ENCODE measurements at places on chromosomes 3 and 15. TPM values are rescaled to one million over a fixed set of nuclear protein-coding genes. Genes with fewer than 3 reads are reported as not detected.

- H3K27ac ChIP-seq = no peak overlapping the region
- no peaks in the 10 kb centered on the region for H3K4me1 ChIP-seq
- H3K36me3 ChIP-seq = no peaks in the 10 kb centered on the region
- no peak for DNase-seq
- H3K27me3 ChIP-seq = no peaks in the 10 kb centered on the region
Observed at GRCh38 chr3:54574906-54575617, 352.8 kb downstream of the LRTM1 start.

The RHCG gene
- 0.66 TPM for total RNA-seq

The DENND4A gene
- 25.3 TPM for total RNA-seq

GRCh38 chr3:24981924-24982323 is 446.1 kb upstream of the RARB start:
- no peaks in the 10 kb centered on the region for H3K4me1 ChIP-seq
- H3K27me3 ChIP-seq = no peaks in the 10 kb centered on the region
- H3K27ac ChIP-seq = no peak overlapping the region
- DNase-seq = no peak
- no peak overlapping the region for H3K4me3 ChIP-seq
- no peaks in the 10 kb centered on the region for H3K36me3 ChIP-seq

GRCh38 chr15:57444877-57445513 is 68.7 kb downstream of the CGNL1 start:
- H3K36me3 ChIP-seq = no peaks in the 10 kb centered on the region
- no peaks in the 10 kb centered on the region for H3K4me1 ChIP-seq
- peak overlapping the region; percentile 38 for H3K27ac ChIP-seq
- DNase-seq = no peak
- no peaks in the 10 kb centered on the region for H3K27me3 ChIP-seq

GRCh38 chr15:38088971-38089370 is 154.5 kb downstream of the TMCO5A start:
- no peaks in the 10 kb centered on the region for H3K36me3 ChIP-seq
- H3K4me3 ChIP-seq = no peak overlapping the region
- H3K4me1 ChIP-seq = no peaks in the 10 kb centered on the region
- no peaks in the 10 kb centered on the region for H3K27me3 ChIP-seq
- H3K27ac ChIP-seq = no peak overlapping the region

- H3K4me3 ChIP-seq = no peak overlapping the region
- no peaks in the 10 kb centered on the region for H3K27me3 ChIP-seq
- no peaks in the 10 kb centered on the region for H3K4me1 ChIP-seq
- DNase-seq = peak; percentile 79
- no peak overlapping the region for H3K27ac ChIP-seq
Observed at GRCh38 chr3:49839193-49839809, 17.1 kb downstream of the TRAIP start.

GRCh38 chr3:146071632-146072031 is 89.4 kb downstream of the PLOD2 start:
- H3K27ac ChIP-seq = no peak overlapping the region
- no peaks in the 10 kb centered on the region for H3K27me3 ChIP-seq
- no peak for DNase-seq
- H3K4me1 ChIP-seq = no peaks in the 10 kb centered on the region

The SERINC4 gene
- not detected for total RNA-seq

The MYL3 gene
- total RNA-seq = 6.2 TPM

- no peaks in the 10 kb centered on the region for H3K36me3 ChIP-seq
- H3K4me3 ChIP-seq = no peak overlapping the region
- H3K27ac ChIP-seq = no peak overlapping the region
- DNase-seq = no peak
- H3K4me1 ChIP-seq = no peaks in the 10 kb centered on the region
- H3K27me3 ChIP-seq = no peaks in the 10 kb centered on the region
Observed at GRCh38 chr3:149476225-149476624, 1.7 kb downstream of the TM4SF4 start.

The KLHL18 gene
- 14.1 TPM for total RNA-seq

GRCh38 chr3:167691366-167691765 is 37.6 kb upstream of the WDR49 start:
- peaks cover 6% of the 10 kb centered on the region for H3K36me3 ChIP-seq
- no peak overlapping the region for H3K4me3 ChIP-seq
- no peaks in the 10 kb centered on the region for H3K4me1 ChIP-seq
- H3K27me3 ChIP-seq = no peaks in the 10 kb centered on the region

The CRABP1 gene
- 14.5 TPM for total RNA-seq

The ACTRT3 gene
- 4.6 TPM for total RNA-seq

- H3K27me3 ChIP-seq = no peaks in the 10 kb centered on the region
- no peaks in the 10 kb centered on the region for H3K36me3 ChIP-seq
- no peak overlapping the region for H3K4me3 ChIP-seq
- H3K27ac ChIP-seq = no peak overlapping the region
- no peak for DNase-seq
Observed at GRCh38 chr3:121443456-121443855, 102.3 kb downstream of the POLQ start.

The CCR8 gene
- not detected for total RNA-seq

- no peaks in the 10 kb centered on the region for H3K36me3 ChIP-seq
- peak overlapping the region; percentile 99 for H3K27ac ChIP-seq
- peak; percentile 49 for DNase-seq
- H3K27me3 ChIP-seq = no peaks in the 10 kb centered on the region
- H3K4me1 ChIP-seq = peaks cover 20% of the 10 kb centered on the region
- no peak overlapping the region for H3K4me3 ChIP-seq
Observed at GRCh38 chr15:60392601-60392985, 5.2 kb downstream of the ANXA2 start.

The PEX5L gene
- 3.3 TPM for total RNA-seq

GRCh38 chr15:51932161-51932560 is 39.4 kb downstream of the LEO1 start:
- H3K4me1 ChIP-seq = no peaks in the 10 kb centered on the region
- no peaks in the 10 kb centered on the region for H3K36me3 ChIP-seq
- H3K4me3 ChIP-seq = no peak overlapping the region
- no peak overlapping the region for H3K27ac ChIP-seq
- H3K27me3 ChIP-seq = no peaks in the 10 kb centered on the region

- H3K4me3 ChIP-seq = no peak overlapping the region
- no peak for DNase-seq
- H3K36me3 ChIP-seq = no peaks in the 10 kb centered on the region
- H3K27me3 ChIP-seq = no peaks in the 10 kb centered on the region
- no peaks in the 10 kb centered on the region for H3K4me1 ChIP-seq
Observed at GRCh38 chr3:52291508-52292181, 4.0 kb downstream of the GLYCTK start.

DNA sequence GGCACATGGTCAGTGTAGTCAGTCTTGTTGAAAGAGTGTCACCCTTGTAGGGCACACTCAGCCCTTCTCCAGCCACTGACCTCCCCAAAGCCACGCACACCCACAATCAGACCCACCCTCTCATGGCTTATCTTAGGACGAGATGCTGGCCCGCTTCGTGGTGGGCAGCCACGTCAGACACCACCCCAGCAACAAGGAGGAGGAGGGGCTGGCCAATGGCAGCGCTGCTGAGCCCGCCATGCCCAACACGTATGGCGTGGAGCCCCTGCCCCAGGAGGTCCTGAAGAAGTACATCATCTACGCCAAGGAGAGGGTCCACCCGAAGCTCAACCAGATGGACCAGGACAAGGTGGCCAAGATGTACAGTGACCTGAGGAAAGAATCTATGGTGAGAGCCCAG is 10.1 kb upstream of the PODXL2 start:
- no peaks in the 10 kb centered on the region for H3K36me3 ChIP-seq
- H3K27me3 ChIP-seq = no peaks in the 10 kb centered on the region
- H3K27ac ChIP-seq = no peak overlapping the region
- DNase-seq = no peak
- no peaks in the 10 kb centered on the region for H3K4me1 ChIP-seq

DNA sequence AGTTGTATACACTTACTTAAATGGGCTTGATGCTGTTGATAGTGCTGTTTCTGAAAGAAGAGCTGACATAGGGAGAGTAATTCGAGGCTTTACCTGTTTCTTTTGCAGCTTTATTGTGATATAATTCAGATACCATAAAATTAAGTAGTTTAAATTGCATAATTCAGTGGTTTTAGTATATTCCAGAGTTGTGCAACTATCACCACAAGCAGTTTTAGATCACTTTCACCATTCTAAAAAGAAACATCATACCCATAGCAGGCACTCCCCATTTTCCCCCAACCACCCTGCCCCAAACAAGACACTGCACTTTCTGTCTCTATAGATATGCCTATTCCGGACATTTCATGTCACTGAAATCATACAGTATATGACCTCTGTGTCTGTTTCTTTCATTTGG is 98.5 kb downstream of the MTHFS start:
- H3K27me3 ChIP-seq = no peaks in the 10 kb centered on the region
- H3K4me1 ChIP-seq = no peaks in the 10 kb centered on the region
- no peaks in the 10 kb centered on the region for H3K36me3 ChIP-seq
- no peak overlapping the region for H3K4me3 ChIP-seq
- no peak overlapping the region for H3K27ac ChIP-seq

GRCh38 chr15:82677720-82678323 is 30.7 kb upstream of the CPEB1 start:
- H3K4me3 ChIP-seq = no peak overlapping the region
- no peaks in the 10 kb centered on the region for H3K27me3 ChIP-seq
- H3K4me1 ChIP-seq = no peaks in the 10 kb centered on the region
- DNase-seq = no peak
- H3K36me3 ChIP-seq = no peaks in the 10 kb centered on the region

The CLEC3B gene
- total RNA-seq = 55.7 TPM

The GRAMD2A gene
- total RNA-seq = 18.7 TPM

GRCh38 chr3:161274691-161275298 is 53.7 kb downstream of the NMD3 start:
- DNase-seq = no peak
- no peaks in the 10 kb centered on the region for H3K27me3 ChIP-seq
- H3K36me3 ChIP-seq = no peaks in the 10 kb centered on the region
- no peaks in the 10 kb centered on the region for H3K4me1 ChIP-seq

DNA sequence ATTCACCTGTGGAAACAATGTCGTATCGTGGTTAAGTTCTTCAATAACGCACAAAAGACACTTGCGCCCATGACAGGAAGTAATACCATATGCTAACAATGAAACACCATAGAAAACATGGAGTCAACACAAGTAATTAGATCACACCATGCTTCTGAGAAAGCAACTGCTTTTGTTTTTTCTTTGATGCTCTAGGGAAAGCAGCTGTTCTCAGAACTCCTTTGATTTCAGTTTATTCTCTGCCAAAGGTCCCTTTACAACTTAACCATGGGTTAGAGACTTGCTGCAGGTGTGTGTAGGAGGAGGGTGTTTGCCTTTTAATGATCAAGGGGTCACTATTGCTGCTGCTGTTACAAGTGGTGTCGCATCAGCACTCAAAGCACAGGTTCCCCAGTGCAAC is 324.0 kb upstream of the SLCO3A1 start:
- H3K27me3 ChIP-seq = no peaks in the 10 kb centered on the region
- H3K4me1 ChIP-seq = no peaks in the 10 kb centered on the region
- no peak for DNase-seq
- no peaks in the 10 kb centered on the region for H3K36me3 ChIP-seq

DNA sequence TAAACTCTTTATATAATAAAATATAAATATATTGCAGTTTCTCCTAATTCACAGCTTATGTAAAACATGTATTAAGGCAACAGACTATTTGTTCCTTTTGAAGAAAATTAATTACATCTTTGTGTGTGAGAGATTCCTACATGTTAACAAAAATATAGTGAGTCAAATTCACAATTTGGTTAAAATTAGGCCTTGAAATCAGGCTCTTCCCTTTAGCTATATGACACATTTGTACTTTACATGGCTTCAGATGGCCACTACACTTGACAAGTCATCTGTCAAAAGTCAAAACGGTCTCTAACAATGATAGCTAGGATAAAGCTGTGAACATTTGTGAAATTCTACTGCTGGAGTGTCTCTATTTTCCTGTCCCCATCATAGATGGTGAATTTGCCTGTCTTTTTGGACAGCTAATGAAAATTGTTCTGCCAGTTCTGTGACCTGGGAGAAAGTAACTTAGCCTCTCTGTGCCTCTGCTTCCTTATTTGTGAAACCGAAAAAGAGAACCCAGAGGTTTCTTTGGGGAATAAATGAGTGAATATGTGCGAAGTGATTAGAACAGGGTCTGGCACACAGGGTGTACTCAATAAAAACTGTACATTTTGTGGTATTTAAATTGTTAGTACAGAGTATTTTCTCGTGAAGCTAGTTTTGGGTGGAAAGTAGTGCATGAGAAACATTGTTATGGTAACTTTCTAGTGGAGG is 23.6 kb downstream of the TM4SF4 start:
- no peak overlapping the region for H3K27ac ChIP-seq
- no peaks in the 10 kb centered on the region for H3K27me3 ChIP-seq
- H3K36me3 ChIP-seq = no peaks in the 10 kb centered on the region
- H3K4me1 ChIP-seq = no peaks in the 10 kb centered on the region
- DNase-seq = no peak
- no peak overlapping the region for H3K4me3 ChIP-seq

The SLC12A1 gene
- total RNA-seq = not detected

The WNT7A gene
- not detected for total RNA-seq

The KLF15 gene
- 36.3 TPM for total RNA-seq

The PIERCE2 gene
- 4.3 TPM for total RNA-seq

DNA sequence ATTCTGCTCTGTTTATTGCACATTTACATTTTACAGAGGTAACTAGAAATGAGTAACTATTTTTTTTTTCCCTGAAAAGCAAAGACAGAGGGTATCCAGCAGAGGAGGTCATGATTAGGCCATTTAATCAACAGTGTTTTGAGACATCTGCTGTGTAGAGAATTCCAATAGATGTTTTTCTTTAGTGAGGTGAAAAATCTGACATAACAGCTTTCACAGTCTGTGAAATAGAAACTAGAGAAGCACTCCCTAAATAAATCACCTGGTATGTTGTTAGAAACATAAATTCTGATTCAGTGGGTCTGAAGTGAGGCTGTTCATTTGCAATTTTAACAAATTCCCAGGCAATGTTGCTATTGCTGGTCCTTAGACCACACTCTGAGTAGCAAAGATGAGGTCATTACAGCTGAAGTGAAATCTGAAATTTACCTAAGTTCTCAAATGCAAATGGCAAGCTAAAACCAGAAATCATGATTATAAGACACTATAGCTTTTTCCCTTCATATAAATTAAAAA is 329.2 kb upstream of the LRRC3B start:
- H3K4me1 ChIP-seq = no peaks in the 10 kb centered on the region
- H3K27me3 ChIP-seq = no peaks in the 10 kb centered on the region
- DNase-seq = no peak
- no peak overlapping the region for H3K4me3 ChIP-seq
- no peak overlapping the region for H3K27ac ChIP-seq

- peak overlapping the region; percentile 49 for H3K27ac ChIP-seq
- DNase-seq = no peak
- no peaks in the 10 kb centered on the region for H3K4me1 ChIP-seq
- H3K4me3 ChIP-seq = no peak overlapping the region
Observed at GRCh38 chr15:73941871-73942635, 15.8 kb downstream of the LOXL1 start.

DNA sequence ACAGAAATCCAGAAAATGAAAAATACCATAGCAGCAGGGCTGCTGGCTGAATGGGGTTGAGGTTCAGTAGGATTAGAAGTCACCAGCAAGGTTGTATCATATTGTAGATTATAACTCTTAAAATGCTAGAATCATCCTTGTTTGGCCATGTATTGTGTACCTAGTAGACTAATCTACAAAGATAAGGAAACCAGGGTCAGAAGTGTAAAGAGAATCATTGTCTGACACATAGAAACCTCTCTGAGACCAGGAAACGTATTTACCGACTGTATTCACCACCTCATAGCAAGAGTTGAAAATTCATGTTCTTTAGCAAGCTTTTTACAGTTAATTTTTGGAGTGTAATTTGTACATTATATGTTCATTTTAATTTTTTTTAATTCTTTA is 168.8 kb downstream of the ECT2 start:
- H3K36me3 ChIP-seq = no peaks in the 10 kb centered on the region
- DNase-seq = no peak
- no peak overlapping the region for H3K27ac ChIP-seq

The GJD2 gene
- not detected for total RNA-seq

- H3K36me3 ChIP-seq = no peaks in the 10 kb centered on the region
- peak overlapping the region; percentile 75 for H3K27ac ChIP-seq
- no peak overlapping the region for H3K4me3 ChIP-seq
Observed at GRCh38 chr3:71050166-71050537, 533.4 kb downstream of the FOXP1 start.

The MBNL1 gene
- total RNA-seq = 353 TPM
